ENCODE measurements at places on chromosomes 3 and 15. TPM values are rescaled to one million over a fixed set of nuclear protein-coding genes. Genes with fewer than 3 reads are reported as not detected.

- no peak for DNase-seq
These were observed 53.0 kb upstream of the GYG1 start for GRCh38 chr3:148938306-148938705.

- no peak for DNase-seq
These were observed 7.3 kb upstream of the RTP3 start for GRCh38 chr3:46490338-46491084.

DNA sequence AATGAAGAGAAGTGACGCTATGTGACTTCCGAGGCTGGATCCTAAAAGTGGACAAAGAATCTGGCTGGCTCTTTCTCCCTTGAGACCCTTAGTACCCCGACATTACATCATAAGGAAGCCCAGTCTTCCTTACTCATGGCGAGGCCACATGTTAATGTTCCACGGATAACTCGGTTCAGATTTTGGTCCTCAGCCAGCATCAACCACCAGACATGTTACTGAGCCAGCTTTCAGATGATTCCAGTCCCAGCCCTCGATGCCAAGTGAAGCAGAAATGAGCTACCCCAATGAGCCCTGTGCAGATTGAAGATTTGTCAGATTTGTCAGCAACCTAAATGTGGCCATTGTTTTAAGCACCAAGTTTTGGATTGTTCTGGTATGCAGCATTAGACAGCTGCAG is 46.6 kb downstream of the SLCO2A1 start:
- DNase-seq = no peak

DNA sequence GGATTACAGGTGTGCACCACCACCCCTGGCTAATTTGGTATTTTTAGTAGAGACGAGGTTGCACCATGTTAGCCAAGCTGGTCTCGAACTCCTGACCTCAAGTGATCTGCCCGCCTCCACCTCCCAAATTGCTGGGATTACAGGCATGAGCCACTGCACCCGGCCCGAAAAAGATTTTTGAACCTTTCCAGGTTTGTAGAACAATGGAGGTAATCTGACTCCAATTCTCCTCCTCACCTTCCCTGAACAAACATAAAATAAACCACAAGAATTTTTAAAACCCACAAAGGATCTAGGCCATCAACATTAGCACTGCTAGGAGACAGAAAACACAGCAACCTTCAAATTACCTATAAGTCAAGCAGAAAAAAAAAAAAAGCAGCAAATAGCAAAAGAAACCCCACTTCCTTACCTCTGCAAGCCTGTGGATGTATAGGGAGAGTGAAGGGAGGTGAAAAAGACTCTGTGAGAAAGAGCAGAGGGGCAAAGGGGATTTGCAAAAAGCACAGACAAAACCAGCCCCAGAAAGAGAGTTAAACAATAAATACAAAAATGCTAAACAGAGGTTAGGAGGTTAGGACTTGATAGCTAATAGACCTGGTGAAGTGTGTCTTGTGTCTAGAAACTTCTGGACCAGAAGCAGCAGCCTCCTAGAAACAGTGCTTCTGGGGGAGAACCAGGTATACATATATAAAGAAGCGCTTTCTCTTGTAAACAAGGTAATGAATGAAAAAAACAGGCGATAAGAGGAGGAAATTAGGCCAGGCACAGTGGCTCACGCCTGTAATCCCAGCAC is 32.1 kb downstream of the TFDP2 start:
- no peak for DNase-seq

DNA sequence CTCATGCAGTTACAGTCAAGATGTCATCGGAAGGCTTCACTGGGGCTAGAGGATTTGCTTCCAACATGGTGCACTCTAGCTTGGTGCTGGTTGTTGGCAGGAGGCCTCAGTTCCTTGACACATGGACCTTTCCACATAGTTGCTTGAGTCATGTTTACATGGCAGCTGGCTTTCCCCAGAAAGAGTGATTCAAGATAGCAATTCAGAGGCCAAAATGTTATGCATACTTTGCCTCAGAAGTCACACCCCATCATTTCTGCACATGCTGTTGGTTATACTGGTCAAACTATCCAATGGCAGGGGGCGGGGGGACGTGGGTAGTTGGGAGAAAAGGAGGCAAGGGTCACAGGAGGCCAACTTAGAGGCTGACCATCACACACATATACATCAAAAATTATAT is 58.7 kb downstream of the FOXB1 start:
- DNase-seq = no peak

DNA sequence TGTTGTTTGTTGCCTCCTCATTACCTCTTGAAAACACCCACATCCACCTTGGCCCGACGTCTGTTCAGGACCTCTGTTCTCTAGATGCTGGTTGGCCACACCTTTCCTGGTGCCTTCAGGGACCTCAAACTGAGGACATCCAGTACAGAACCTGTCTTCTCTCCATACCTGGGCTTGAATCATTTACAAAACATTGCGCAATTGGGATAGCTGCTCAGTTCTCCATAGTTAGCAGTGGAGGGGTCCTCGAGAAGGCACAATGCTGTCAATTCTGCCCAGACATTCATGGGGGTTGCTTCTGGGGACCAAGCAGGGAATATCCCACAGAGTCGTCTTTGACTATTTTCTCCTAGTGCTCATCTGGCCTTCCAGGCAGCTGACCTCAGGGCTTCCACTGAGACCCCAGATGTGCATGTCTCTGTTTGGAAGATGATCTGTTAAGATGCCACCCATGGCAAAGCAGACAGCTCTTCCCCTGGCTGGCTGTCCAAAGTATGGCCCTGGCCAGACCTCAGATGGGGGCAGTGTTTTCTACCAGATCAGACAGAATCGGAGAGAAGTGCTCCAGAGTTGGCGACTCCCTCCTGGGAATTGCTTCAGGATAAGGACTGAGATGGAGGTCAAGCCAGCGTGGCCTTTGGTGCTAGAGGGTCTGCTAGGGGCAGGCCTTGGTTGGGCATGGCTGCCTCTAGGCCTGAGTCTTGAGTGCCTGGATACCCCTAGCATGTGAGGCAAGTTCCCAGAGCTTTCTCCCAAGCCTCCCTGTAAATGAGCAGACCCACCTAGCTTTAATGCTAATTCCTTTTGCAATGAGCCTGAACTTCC is 46.1 kb downstream of the CHCHD6 start:
- DNase-seq = no peak

DNA sequence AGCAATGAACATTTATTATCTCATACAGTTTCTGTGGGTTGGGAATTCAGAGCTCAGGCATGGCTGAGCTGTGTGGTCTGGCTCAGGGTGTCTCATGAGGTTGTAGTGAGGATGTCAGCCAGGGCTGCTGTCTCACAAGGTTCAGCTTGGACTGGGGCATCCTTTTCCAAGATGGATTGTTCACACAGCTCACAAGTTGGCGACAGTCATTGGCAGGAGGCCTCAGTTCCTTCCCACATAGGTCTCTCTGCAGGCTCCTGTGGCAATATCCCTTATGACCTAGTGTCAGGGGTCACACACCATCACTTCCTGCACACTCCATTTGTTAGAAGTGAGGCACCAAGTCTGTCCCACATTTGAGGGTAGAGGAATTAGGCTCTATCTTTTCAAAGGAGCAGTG is 56.0 kb downstream of the RPLP1 start:
- DNase-seq = no peak

DNA sequence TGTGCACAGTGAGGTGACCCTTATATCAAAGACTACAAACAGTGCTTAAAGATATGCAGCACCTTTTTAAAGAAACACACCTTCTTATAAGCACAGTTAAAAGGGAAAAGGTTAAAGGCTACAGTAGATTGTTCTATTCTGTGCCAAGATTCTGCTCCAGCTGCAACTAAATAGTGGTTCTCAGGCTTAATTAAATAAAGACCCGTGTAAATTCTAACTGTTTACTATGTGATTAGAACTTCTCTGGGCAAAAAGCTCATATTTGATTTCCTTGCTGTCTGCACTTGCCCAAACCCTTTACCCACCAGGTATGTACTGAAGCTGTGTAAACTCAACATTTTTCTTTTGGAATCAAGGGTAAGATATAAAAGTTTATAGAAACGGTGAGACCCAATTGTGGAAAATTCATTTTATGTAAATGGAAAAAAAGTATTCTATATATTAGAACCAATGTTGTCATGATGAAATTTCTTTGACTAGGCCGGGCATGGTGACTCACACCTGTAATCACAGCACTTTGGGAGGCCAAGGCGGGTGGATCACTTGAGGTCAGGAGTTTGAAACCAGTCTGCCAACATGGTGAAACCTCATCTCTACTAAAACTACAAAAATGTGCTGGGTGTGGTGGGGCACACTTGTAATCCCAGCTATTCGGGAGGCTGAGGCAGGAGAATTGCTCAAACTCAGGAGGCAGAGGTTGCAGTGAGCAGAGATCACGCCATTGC is 230.6 kb downstream of the MECOM start:
- no peak for DNase-seq

GRCh38 chr3:117814975-117815374 is 1105.4 kb downstream of the TUSC7 start:
- no peak for DNase-seq

- DNase-seq = no peak
These were observed 125.0 kb upstream of the CGNL1 start for GRCh38 chr15:57251308-57251707.

DNA sequence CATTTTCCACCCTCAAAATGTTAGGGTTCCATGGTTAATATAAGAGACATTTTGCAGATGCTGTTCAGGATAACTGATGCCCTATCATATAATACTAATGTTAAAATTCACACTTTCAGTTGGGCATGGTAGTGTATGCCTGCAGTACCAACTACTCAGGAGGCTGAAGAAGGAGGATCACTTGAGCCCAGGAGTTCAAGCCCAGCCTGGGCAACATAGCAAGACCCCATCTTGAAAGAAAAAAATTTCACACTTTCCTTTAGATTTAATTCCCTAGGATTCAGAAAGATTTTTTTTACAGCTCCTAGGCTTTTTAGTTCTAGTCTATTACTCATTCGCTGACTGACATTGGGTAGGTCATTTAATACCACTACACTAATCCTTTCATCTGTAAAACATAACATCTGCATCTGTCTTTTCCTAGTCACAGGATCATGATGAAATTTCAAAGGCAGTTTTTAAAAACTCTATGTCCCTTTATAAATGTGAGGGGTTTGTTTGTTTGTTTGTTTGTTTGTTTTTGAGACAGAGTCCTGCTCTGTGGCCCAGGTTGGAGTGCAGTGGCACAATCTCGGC is 103.7 kb downstream of the MYO5A start:
- DNase-seq = no peak

DNA sequence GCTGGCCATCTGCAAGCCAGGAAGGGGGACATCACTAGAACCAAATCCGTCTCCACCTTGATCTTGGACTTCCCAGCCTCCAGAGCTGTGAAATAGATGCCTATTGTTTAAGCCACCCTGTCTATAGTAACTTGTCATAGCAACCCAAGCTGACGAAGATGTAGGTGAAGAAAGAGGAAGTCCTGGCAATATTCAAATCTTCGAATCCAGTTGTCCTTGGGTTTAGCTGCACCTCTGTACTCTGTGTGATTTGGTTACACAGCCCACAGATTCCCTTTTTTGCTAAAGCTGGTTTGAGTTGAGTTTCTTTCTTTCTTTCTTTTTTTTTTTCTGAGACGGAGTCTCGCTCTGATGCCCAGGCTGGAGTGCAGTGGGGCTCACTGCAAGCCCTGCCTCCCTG is 68.0 kb upstream of the XCR1 start:
- DNase-seq = no peak

- DNase-seq = no peak
These were observed 17.6 kb downstream of the ZDHHC3 start for GRCh38 chr3:44958386-44958785.

DNA sequence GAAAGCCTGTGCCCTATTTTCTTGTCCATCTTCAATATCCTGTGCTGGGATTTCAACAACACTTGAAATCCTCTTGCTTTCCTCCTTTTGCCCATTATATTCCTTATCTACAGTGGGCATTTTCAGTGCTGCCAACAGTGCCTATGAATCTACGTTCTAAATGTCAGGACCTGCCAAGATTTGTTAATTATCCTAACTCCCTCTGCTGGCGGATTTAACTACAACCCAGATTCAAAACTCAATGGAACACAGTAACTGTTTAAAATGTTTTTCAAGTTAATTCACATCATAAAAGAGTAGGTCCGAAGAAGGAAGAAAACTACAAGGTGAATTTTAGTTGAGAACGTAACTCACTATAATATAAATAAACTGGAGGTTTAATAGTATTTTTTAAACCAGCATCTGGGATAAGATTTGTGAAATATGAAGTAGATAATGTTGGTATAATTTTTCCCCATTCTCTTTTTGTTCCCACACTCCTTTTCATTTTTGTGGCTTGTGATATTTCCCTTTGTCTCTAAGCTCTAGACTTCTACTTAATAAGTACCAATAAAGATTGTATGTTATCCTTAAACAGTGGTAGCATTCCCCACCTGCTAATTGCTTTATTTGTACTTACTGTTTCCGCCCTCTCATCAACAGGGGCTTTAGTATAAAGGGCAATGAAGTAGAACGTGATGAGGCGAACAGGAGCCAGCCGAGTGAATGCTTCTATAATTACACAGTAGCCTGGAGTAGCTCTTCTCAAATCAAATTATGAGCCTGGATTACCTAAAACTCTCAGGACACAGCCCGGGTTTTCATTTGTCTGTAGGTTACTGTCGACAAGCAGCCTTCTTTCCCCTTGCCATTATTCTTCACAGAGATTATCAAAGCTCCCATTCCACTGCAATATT is 302.5 kb upstream of the ATP11B start:
- no peak for DNase-seq

GRCh38 chr15:78182336-78182700 is 33.2 kb downstream of the IDH3A start:
- no peak for DNase-seq

DNA sequence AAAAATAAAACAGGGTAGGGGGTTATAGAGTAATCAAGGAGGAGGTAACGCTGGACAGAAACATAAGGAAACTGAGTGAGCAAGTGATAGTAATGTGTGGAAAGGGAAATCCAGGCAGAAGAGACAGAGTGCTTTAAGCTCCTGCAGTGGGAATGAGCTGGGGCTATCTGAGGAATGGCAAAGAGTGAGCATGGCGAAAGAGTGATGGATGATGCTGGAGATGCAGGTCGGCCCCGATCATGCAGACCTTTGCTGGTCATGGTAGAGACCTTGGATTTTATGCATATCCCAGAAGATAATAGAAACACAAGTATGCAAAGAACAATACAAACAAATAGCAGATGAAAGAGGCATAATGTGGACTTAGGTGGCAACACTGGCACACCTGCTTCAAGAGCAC is 26.0 kb upstream of the ACAP2 start:
- no peak for DNase-seq

Gene BUB1B
- polyA plus RNA-seq = 0.14 TPM

Gene CYP1A2
- polyA plus RNA-seq = not detected

Gene ZMYND10
- polyA plus RNA-seq = 0.15 TPM

Gene ADAMTS17
- polyA plus RNA-seq = 0.30 TPM
